ENCODE measurements at places on chromosomes 13 and 19.

GRCh38 chr19:7907122-7907521, 3.4 kb downstream of the MAP2K7 start:
- no peak overlapping the region for H3K4me3 ChIP-seq
- peaks cover 24% of the 10 kb centered on the region for H3K4me1 ChIP-seq
- no peak overlapping the region for H3K27ac ChIP-seq
- H3K27me3 ChIP-seq, result no peaks in the 10 kb centered on the region
- DNase-seq, result no peak

DNA sequence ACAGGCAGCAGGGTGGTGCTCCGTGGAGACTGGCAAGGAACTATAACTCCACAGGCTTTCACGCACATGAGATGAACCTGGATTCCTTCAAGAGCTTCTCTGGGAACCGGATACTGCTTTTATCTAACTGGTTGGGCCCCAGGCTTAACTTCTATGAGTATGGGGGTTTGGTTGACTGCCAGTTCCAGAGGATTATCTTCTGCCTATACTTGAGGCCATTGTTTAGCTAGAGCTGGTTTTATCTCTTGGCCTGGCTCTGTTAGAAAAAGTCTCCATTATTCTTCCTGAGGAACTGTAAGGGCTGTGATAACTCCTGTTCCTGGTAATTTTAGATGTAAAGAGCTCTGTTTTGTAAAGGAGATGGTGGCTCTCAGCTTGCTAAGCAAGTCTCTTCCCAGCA, 40.9 kb downstream of the ZNF846 start:
- DNase-seq, result no peak
- H3K36me3 ChIP-seq, result no peaks in the 10 kb centered on the region
- no peak overlapping the region for H3K4me3 ChIP-seq
- H3K4me1 ChIP-seq, result peaks cover 5% of the 10 kb centered on the region
- H3K27me3 ChIP-seq, result no peaks in the 10 kb centered on the region

GRCh38 chr19:31538879-31539278, 189.6 kb upstream of the TSHZ3 start:
- H3K36me3 ChIP-seq, result no peaks in the 10 kb centered on the region
- H3K4me3 ChIP-seq, result no peak overlapping the region

DNA sequence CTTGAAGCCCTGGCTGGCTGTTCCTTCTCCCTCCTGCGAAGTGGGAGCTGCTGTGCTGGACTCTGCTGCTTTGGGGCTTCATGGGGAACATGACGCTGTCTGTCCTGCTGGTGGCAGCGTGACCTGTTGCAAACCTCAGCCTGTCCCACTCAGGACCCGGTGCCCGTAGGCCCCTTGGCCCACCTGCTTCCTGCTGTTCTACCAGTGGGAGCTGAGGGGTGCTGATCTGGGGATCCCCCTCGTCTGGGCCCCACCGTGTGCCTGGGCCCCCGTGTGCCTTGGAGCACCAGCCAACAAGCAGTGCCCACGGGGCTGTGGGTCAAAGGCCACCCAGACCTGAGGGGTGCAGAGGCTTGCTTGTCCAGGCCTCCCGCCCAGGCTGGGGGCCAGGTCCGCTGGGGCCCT, 5.3 kb downstream of the SPPL2B start:
- H3K27ac ChIP-seq, result no peak overlapping the region
- no peaks in the 10 kb centered on the region for H3K36me3 ChIP-seq
- no peaks in the 10 kb centered on the region for H3K27me3 ChIP-seq
- no peak overlapping the region for H3K4me3 ChIP-seq
- DNase-seq, result no peak

GRCh38 chr13:25352230-25352629, 19.5 kb upstream of the ATP8A2 start:
- H3K4me1 ChIP-seq, result no peaks in the 10 kb centered on the region
- no peaks in the 10 kb centered on the region for H3K36me3 ChIP-seq
- no peaks in the 10 kb centered on the region for H3K27me3 ChIP-seq
- H3K4me3 ChIP-seq, result no peak overlapping the region

- H3K4me3 ChIP-seq, result no peak overlapping the region
- no peaks in the 10 kb centered on the region for H3K27me3 ChIP-seq
- no peaks in the 10 kb centered on the region for H3K36me3 ChIP-seq
- DNase-seq, result no peak
- H3K27ac ChIP-seq, result no peak overlapping the region
Measured at GRCh38 chr19:15897026-15897737, 692 bp downstream of the CYP4F2 start.

- H3K27ac ChIP-seq, result no peak overlapping the region
- no peak overlapping the region for H3K4me3 ChIP-seq
- no peaks in the 10 kb centered on the region for H3K27me3 ChIP-seq
- no peaks in the 10 kb centered on the region for H3K36me3 ChIP-seq
- no peaks in the 10 kb centered on the region for H3K4me1 ChIP-seq
Measured at GRCh38 chr19:34556488-34556887, 74.9 kb downstream of the WTIP start.

DNA sequence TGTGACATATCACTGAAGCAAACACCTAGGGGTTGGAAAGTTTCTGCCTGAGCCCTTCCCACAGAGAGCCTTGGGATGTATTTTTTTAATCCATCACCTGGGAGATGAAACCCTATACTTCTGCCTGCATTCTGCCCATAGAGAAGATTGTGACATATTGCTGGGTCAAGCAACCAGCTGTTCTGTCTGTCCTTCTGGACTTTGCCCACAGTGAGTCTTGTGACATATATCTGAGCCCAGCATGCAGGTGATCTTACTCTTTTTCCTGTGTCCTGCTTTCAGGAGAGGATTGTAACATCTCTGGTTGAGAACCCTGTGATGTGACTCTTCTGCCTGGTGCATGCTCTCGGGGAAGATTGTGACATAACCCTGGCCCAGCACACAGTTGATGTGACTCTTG, 24.9 kb upstream of the ZNF681 start:
- no peak overlapping the region for H3K4me3 ChIP-seq
- no peaks in the 10 kb centered on the region for H3K4me1 ChIP-seq
- no peaks in the 10 kb centered on the region for H3K27me3 ChIP-seq
- H3K27ac ChIP-seq, result no peak overlapping the region

- H3K4me1 ChIP-seq, result no peaks in the 10 kb centered on the region
- no peaks in the 10 kb centered on the region for H3K27me3 ChIP-seq
- no peak overlapping the region for H3K4me3 ChIP-seq
- no peak for DNase-seq
- no peak overlapping the region for H3K27ac ChIP-seq
Measured at GRCh38 chr19:23787106-23787505, 28.4 kb upstream of the ZNF681 start.

DNA sequence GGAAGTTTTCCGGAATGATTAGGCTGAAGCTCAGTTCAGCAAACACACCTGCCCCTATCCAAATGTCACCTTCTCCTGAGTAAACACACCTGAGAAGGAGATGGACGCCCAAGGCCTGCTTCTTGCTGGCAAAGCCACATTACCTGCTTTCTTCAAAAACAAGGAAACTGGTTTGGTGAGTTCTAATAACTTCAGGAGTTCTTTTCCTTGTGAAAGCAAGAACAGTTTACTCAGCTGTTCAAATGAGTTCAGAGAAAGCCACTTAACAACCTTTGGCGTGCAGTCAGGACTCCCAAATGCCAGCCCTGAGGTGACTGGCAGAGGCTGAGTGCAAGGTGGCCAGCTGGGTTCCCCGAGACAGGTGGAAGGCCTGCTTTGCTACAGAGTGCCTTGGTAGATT, 160.5 kb downstream of the STK24 start:
- no peaks in the 10 kb centered on the region for H3K36me3 ChIP-seq
- no peak overlapping the region for H3K27ac ChIP-seq
- no peak overlapping the region for H3K4me3 ChIP-seq
- no peaks in the 10 kb centered on the region for H3K27me3 ChIP-seq

DNA sequence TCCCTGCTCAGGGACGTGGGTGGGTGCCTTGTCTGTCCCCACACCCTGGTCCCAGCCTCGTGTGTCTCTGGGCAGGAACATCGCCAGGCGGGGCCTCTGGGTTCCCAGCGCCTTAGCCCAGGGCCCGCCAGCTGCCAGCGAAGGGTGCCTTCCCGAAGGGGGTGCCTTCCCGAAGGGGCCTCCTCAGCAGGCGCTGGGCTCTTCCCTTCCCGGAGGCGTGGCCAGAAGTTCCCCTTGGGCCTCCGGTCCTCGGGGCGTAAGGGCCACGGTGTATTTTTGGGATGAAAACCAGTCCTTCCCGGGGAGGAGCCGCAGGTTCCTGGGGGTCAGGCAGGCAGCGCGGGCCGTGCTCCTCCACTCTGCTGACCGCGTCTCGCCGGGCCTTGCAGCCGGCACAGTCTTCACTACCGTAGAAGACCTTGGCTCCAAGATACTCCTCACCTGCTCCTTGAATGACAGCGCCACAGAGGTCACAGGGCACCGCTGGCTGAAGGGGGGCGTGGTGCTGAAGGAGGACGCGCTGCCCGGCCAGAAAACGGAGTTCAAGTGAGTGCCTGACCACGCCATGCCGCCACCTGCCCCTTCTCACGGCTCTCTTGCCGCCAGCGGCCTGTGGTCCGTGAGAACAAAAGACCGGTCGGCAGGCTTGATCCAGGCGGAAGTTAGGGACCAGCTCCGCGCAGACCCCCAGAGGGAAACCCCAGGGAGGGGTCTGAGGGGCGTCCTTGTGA, 6.9 kb downstream of the BSG start:
- no peak for DNase-seq
- H3K27me3 ChIP-seq, result no peaks in the 10 kb centered on the region
- no peaks in the 10 kb centered on the region for H3K36me3 ChIP-seq
- H3K4me1 ChIP-seq, result peaks cover 32% of the 10 kb centered on the region
- H3K4me3 ChIP-seq, result no peak overlapping the region
- H3K27ac ChIP-seq, result no peak overlapping the region

- no peaks in the 10 kb centered on the region for H3K36me3 ChIP-seq
- no peak overlapping the region for H3K27ac ChIP-seq
- DNase-seq, result no peak
- H3K4me1 ChIP-seq, result no peaks in the 10 kb centered on the region
- peak overlapping the region; percentile 26 for H3K4me3 ChIP-seq
Measured at GRCh38 chr13:65154661-65155447, 2075.3 kb downstream of the PCDH9 start.

DNA sequence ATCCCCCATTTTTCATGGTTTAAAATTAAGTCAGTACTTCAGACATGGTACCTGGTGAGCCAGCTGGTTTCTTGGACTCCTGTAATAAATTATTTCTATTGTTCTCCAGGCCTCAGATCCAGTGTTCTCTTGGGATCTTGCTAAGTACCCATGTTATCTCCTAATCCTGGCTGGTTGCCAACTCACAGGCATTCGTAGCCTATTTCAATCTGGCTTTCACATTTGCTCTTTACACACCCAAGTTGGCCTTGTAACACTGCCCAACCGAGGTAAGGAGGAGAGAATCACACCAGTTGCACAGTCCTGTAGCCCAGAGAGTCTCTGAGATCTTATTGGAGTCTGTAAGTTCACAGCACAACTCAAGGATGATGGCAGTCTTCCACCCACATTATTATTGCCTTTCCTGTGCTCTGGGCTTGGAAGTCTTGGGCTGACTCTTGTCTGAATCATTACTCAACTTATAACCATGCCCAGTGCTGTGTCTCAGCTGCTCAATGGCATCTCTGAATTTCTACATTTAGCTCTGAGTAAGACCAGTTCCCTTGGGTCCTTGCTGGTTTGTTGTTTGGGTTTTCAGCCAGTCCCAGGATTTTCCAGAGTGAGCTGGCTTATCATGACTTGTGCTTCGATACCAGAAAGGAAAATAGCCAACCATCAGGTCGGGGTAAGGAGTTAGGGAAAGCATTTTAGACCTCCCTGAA, 76.6 kb upstream of the KLF12 start:
- H3K27me3 ChIP-seq, result no peaks in the 10 kb centered on the region
- H3K27ac ChIP-seq, result no peak overlapping the region
- H3K36me3 ChIP-seq, result no peaks in the 10 kb centered on the region
- DNase-seq, result peak; percentile 14
- no peak overlapping the region for H3K4me3 ChIP-seq

- H3K36me3 ChIP-seq, result no peaks in the 10 kb centered on the region
- no peak for DNase-seq
- H3K27me3 ChIP-seq, result no peaks in the 10 kb centered on the region
- no peak overlapping the region for H3K4me3 ChIP-seq
- H3K27ac ChIP-seq, result no peak overlapping the region
- no peaks in the 10 kb centered on the region for H3K4me1 ChIP-seq
Measured at GRCh38 chr19:17353386-17353785, 16.0 kb downstream of the GTPBP3 start.

DNA sequence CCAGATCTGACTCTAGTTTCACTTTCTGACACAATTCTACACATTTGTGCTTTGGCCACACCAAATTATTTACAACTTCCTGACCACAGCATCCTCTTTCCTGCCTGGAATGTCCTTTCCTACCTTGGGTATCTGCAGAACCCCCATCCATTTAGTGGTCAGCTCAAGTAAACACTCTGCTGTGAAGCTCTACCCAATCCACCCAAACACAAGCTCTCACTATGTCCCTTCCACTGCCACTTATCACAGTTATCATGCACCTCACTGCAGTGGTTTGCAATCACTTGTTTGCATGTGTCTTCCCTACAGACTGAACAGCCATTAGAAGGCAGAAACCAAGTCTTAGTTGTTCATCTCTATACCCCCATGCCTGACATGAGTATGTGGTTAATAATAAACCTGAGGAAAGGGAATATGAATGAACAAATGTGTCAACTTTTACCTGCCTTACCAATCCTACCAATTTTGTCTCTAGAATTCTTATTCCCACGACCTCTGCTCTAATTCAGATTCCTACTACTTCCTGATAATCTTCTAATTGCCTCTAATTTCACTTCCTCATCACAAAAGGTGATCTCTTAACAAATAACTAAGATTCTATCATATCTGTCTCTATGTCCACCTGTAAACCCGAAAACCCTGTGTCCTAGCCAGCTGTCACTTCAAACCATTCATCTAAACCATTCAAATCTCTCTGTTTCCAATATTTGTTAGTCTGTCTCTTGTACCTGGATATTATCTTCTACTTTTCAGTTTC, 25.1 kb downstream of the LNX2 start:
- H3K27ac ChIP-seq, result no peak overlapping the region
- no peak overlapping the region for H3K4me3 ChIP-seq
- DNase-seq, result no peak
- no peaks in the 10 kb centered on the region for H3K27me3 ChIP-seq
- H3K36me3 ChIP-seq, result no peaks in the 10 kb centered on the region
- H3K4me1 ChIP-seq, result peaks cover 23% of the 10 kb centered on the region

- no peak for DNase-seq
- H3K27me3 ChIP-seq, result no peaks in the 10 kb centered on the region
- H3K4me3 ChIP-seq, result no peak overlapping the region
- H3K27ac ChIP-seq, result no peak overlapping the region
Measured at GRCh38 chr13:105436943-105437342, 1098.5 kb downstream of the EFNB2 start.

- no peaks in the 10 kb centered on the region for H3K36me3 ChIP-seq
- no peaks in the 10 kb centered on the region for H3K4me1 ChIP-seq
- DNase-seq, result peak; percentile 80
- no peak overlapping the region for H3K27ac ChIP-seq
- H3K4me3 ChIP-seq, result no peak overlapping the region
Measured at GRCh38 chr19:7674010-7675005, 2.6 kb upstream of the MCEMP1 start.

DNA sequence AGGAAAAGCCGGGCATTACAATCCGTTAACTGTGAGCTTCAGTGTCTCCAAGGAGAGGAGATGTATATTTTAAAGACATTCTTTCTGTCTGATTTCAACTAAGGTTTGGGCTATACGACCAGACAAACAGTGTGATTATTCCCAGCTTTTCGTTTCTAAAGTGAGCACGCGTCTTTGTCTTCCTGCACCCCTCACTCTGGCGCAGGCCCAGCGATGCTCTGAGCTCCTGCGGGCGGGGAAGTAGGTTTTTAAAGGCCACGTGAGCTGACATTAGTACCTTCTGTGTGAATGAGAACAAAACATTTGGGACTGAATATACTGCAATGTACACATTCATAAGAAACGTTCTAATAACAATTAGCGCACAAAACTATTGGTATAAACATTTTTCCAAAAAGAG, 15.3 kb upstream of the RANBP3 start:
- no peaks in the 10 kb centered on the region for H3K27me3 ChIP-seq
- no peak overlapping the region for H3K4me3 ChIP-seq
- peaks cover 21% of the 10 kb centered on the region for H3K4me1 ChIP-seq
- no peak for DNase-seq
